ENCODE measurements at places on chromosomes 13 and 19.
A peak's percentile ranks its signal among the peaks of the same experiment; 100 is the strongest.

DNA sequence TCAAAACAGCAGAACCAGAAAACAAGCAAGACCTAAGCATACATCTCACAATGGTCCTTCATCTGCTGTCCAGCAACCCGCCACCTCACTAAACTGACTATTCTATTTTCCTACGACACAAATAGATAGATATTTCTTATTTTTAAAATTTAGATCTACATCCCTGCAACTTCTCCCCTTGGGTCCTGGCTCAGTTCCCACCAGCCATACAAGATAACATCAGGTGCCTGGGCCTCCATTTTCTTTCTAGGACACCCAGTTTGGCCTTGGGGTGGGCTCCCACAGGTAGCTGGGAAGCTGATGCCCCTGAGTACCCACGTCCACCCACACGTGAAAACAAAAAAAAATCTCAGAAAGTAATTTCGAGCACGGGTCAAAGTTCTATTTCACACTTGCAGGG lies 47.6 kb downstream of the TGDS start:
- DNase-seq = peak; percentile 1

DNA sequence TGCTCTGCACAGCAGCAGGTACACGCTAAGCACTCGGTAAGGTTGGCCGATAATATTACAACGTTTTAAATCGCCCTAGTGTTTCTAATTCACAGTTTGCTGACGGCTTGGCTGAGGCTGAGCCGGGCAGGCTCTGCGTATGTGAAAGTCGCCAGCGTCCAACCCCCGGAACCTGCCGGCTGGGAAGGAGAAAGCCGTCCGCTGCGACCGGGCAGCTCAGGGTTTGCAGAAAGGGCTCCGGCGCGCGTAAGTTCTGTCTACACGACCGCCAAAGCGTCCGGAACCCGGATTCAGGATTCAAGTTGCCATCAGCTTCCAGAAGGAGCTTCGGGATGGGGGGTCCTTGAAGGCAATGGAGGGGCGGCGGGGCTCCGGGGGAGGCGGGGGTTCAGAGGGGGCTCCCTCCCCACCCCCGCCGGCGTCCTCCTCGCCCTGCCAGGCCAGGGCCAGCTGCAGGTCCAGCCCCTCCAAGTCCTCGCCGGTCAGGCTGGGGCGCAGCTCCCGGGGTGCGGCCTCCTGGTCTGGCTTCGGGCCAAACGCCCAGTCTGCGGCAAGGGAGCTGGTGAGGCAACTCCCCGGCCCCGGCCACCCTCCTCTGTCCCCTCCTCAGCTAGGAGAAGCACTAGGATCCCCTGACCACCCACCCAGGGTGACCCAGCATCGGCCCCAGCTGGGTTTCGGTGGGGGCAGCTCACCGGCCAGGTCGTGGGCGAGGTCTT lies 575 bp downstream of the SMIM44 start:
- DNase-seq = no peak

DNA sequence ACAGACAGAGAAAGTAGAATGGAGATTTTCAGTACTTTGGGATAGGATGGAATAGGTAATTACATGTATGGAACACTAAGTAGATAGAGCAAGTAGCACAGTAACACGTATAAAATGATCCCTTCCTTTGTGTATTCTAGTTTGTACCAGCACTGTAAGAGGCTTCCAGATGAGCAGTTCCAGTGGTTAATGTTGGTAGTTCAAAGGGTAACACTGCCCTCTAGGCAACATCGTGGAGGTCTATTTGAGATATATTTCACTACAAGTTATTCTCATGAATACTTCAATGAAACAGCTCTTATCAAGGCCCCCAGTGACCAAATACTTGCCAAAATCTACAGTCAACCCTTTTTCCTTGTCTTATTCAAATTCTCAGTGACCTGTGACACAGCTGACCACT lies 13.5 kb upstream of the ZNF563 start:
- no peak for DNase-seq

- peak; percentile 58 for DNase-seq
Observed at GRCh38 chr19:5967994-5968430, 9.9 kb downstream of the RANBP3 start.

GRCh38 chr13:99986741-99987140 lies 5.2 kb downstream of the ZIC2 start:
- DNase-seq = no peak

DNA sequence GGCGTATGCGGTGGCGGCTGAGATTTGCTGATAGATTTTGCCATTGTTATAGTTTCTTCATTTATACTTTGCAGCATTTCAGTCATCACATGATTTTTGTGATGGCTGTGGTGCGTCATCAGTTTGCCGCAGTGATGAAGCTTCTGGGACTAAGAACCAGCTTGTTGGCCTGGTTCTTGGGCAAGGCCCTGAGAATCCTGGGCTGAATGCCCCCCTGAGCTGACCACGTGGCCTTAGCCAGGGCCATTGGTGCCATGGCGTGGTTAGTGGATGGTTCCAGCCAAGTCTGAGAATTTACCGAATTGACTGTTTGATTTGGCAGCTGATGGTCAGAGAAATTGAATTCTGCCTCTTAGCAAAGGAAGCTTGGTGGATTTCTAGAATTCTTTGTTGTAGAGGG lies 17.8 kb downstream of the GATAD2A start:
- DNase-seq = no peak

GRCh38 chr19:44512326-44513298 lies 12.3 kb upstream of the ZNF180 start:
- peak; percentile 6 for DNase-seq

GRCh38 chr13:29140277-29140676 lies 320.1 kb downstream of the MTUS2 start:
- DNase-seq = no peak

DNA sequence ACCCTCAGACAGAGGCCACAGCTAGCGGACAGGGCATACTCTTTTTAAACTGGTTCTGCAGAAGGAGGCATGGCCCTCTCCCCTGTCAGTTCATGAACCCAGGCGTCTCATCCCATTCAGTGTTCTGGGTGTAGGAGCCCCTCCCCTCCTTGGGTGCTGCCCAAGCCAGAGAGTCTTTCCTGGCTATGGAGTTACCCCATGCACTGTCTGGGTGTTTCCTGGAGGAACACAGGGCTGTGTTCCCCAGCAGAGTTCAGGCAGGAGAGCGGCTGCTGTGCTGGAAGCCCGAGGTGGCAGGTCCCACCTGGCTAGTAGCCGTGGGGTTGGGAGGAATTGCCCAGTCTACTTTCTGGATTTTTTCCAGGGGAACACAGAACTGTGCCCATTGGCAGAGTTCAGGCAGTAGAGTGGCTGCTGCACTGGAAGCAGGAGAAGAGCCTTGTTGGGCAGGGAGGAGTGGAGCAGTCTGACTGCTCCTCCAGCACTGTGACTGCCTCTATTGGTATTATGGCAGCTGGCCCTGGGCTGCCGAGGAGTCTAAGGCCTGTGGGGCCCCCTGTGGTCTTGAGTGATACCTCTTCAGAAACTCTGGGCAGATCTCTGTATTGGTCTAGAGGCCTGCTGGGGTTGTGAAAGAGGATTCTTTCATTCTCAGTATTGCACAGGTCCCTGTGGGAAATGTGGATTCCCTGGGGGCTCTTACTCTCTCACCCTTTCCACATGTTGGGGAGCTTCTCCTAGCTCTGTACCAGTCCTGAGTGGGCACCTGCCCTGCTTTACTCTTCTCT lies 168.3 kb downstream of the PCDH20 start:
- no peak for DNase-seq

DNA sequence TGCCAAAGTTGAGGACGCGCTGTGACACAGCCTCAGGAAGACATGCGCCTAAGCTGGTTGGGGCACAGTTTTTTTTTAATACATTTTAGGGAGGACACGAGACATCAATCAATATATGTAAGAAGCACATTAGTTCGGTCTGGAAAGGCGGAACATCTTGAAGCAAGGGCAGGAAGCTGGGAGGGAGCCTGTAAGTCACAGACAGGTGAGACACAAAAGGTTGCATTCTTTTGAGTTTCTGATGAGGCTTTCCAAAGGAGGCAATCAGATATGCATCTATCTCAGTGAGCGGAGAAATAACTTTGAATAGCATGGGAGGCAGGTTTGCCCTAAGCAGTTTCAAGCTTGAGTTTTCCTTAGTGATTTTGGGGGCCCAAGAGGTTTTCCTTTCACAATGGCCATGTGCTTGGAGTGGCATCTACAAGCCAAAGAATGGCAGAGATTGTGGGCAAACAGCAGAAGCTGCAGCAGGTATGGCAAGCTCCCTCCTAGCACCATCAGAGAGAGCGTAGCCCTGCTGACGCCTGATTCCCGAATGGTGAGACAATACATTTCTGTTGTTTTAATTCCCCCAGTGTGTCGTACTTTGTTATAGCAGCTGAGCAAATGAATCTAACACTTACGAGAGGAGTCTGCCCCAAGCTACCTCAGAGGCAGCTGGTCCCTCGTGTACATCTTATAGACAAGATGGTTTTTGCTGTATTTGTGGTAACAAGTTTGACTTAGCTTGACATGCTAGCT lies 99.5 kb upstream of the TMTC4 start:
- DNase-seq = no peak

- no peak for DNase-seq
Observed at GRCh38 chr13:73879346-73880015, 254.7 kb downstream of the KLF12 start.

DNA sequence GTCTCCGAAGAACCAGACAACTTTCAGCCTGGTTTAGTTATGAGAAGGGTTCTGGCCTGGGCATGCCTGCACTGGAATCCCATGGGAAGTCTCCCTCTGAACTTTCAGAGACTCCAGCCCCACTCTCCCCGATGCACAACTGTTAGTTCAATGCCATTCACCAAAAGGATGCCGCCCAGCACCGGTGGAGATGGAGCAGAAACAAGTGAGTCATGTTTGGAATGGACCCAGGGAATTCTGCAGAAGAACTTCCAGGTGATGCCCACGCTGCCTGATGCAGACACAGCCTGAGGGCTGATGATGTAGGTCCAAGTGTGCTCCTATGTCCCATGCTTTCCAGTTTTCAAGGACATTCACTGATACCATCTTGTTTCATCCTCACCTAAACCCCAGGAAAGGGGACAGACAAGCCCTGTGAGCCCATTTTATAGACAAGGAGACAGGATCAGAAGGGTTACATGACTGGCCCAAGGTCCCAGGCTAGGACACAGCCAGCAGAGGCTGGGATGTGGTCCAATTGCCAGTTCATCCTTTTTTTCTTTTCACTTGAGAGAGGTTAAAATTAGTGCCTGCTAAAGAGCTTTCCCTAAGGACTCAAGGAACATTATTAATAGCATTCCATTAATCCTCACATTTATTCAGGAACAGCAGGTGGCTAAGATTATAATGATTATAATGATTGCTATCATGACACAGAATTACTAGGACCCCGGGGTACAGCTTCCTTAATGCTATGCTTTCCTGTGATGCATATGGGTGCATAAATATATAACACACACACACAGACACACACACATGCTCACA lies 39.5 kb downstream of the SIAH3 start:
- DNase-seq = no peak

GRCh38 chr13:67841071-67841470 lies 610.9 kb upstream of the PCDH9 start:
- no peak for DNase-seq

GRCh38 chr13:108924541-108924940 lies 295.1 kb downstream of the MYO16 start:
- DNase-seq = no peak

- DNase-seq = no peak
Observed at GRCh38 chr19:36363845-36364244, 15.2 kb downstream of the ZFP14 start.

DNA sequence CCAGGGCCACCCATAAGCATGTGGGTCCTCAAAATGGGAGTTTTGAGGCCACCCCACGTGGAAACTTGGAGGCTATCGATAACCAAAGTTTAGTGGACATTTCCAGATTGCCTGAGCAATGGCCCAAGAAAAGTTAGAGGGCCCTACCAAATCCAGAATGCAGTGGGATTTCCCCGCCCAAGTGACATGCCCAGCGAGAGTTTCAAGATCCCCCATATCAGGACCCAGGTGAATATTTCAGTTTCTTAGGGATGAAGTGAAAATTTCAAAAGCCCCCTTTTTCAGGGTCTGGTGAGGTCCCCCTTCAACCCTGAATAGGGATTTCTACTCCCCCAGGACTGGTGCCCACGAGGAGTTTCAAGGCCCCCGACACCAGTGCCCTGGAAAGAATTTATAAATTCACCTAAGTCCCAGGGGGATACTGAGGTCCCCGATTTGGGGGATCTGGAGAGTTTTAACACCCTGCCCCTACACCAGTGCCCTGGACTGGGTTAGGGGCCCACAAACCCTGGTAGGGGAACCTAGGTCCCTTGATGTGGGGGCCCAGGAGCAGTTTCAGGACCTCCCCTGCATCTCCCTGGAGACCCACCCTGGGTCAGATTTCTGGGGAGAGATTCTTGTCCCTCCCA lies 695 bp downstream of the BST2 start:
- no peak for DNase-seq

GRCh38 chr13:93861818-93862217 lies 617.7 kb downstream of the DCT start:
- DNase-seq = no peak

DNA sequence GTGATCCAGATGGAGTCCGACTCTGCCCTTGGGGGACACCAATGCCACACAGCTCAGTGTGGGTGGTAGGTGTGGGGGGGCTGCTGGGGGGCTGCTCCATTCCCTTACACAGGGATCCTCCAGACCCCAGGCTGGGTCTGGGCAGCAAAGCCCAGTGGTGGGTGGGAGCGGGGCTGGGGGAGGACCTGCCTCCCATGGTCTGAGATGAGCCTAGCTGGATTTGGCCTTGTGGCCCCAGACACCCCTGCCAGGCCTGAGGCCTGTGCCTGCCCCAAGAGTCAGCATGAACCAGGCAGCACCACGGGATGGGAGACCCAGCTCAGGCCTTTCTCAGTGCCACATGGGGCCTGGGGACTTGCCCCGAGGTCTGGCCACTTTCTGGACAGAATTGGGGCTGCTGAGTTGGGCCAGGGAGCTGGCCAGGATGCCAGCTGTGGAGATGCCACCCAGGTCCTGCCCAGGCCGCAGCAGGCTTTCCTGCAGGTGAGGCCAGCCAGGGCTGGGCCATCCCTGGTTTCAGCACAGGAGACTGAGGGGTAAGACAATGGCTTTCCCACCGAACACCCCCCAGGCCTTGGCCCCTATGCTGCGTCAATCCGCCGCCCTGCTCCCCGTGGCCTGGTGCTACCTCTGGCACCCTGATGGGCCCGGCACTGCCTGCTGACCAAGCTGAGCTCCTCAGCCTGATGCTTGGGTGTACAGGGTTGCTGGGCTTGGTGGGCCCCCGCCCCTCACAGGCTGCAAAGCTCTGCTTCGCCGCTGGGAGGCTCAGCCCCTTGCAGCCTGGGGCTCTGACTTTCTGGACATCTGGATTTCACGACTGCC lies 24.2 kb downstream of the CEBPG start:
- DNase-seq = no peak

- no peak for DNase-seq
Observed at GRCh38 chr19:3225169-3225485, 666 bp downstream of the CELF5 start.

DNA sequence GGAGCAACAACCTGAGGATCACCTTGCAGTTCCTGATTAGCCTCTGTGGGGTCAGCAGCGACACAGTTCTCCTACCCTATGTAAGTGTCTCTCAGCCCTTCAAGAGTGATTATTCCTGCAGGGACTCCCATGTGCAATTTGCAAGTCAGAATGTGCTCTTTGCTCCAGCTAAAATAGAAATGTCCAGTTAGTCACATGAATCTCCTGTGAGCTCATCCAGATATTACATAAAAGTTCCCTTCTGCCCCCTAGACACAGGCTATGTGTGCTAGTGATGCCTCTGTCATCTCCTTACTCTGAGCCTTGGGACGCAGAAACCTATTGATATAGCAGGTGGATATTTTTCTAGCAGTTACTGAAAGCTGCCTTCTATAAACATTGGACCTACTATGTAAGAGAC lies 105.5 kb downstream of the ZAR1L start:
- no peak for DNase-seq

Data from CD4-positive, alpha-beta T cell treated with Interleukin-1 beta for 1 hour (primary cell).